ENCODE measurements at places on chromosomes 1 and 21. TPM values are rescaled to one million over a fixed set of nuclear protein-coding genes. Genes with fewer than 3 reads are reported as not detected.

RAB3B gene
- 0.06 TPM for total RNA-seq

KCNE1 gene
- total RNA-seq, result 0.98 TPM

NPR1 gene
- total RNA-seq, result 59.0 TPM

RGS7 gene
- not detected for total RNA-seq

S100A2 gene
- not detected for total RNA-seq

CD53 gene
- total RNA-seq, result 10.6 TPM

TPTE gene
- total RNA-seq, result not detected

PPM1J gene
- 4.2 TPM for total RNA-seq

DNA sequence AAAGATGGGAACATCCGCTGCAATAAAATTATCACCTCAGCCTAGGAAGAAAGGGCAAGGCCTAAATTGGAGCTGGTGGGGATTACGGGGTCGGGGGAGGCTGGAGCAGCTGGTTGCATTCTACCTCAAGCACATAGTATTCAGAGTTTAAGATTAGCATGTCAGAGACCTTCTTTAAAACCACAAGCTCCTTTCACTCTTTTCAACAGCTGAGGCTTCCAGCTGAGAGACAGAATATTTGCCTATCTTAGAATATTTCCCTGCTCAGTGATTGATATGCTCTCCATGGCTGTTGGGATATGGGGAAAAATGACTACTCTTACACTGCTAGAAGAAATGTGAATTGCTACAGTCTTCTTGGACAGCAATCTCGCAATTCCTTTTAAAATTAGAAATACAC is 248.6 kb downstream of the TBX15 start:
- DNase-seq, result no peak

DNA sequence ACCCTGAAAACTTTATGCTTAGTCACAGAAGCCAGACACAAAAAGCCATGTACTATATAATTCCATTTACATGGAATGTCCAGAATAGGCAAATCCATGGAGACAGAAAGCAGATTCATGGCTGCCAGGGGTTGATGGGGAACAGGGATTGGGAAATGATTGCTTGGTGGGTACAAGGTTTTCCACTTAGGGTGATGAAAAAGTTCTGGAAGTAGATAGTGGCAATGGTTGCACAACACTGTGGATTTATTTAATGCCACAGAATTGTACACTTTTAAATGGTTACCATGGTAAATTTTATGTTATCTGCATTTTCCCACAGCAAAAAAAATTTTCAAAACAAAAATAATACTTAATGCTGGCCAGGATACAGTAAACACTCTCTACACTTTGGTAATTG is 40.6 kb downstream of the ENAH start:
- DNase-seq, result no peak

DNA sequence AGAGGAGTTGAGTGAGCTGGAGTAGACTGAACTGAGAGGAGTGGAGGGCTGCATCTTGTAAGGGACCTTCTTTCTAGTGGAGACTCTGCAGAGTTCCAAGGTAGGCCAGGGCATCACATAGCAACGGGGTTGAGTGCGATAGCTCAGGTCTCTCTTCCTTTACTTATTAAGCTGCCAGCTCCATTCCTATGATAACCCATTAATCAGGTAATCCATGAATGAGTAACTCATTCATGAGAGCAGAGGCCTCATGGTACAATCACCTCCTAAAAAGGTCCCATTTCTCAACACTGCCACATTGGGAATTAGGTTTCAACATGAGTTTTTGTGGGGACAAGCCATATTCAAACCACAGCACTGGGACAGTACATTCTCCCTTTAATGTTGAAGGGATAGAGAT is 21.3 kb downstream of the VN1R5 start:
- no peak for DNase-seq

DNA sequence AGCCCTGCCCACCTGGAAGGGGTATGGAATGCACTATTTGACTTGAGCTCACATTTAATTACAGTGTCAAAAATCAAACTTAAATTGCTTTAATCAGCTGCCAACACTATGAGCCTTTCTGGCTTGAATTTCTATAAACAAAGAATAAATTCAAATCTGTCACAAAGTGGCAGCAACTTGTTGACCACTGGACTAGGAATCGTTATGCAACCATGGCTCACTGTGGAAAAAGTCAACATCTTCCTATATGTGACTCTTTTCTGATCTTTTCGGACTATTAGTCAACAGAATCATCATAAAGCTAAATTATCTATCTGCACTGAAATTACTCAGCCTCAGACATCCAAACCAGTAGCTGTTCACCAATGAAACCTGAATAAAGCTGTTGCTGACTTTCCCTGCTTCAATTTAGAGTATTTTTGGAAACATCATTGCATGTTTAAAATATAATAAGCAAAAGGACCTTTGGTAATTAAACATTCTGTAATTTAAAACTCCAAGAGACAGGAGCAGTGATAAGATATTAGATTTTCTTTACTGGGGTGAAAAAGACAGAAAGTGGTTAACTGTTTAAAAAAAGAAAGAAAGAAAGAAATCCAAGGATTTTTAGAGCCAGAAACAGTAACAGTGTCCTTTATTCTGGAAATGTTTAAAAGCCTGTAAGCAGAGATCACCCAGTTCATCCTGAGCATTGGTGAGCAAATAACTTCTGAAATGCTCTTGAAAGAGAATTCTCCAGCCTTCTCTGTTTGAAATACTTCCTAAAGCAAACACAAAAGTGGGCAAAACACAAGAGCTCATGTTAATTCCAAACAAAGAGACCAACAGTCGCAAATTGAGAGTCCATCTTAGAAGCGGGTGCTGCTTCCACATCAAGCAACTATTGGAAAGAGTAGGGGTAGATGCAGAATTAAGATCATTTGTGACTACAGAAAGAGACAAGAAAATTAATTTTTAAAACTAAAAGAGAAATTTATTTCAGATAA is 26.2 kb upstream of the ERG start:
- no peak for DNase-seq

DNA sequence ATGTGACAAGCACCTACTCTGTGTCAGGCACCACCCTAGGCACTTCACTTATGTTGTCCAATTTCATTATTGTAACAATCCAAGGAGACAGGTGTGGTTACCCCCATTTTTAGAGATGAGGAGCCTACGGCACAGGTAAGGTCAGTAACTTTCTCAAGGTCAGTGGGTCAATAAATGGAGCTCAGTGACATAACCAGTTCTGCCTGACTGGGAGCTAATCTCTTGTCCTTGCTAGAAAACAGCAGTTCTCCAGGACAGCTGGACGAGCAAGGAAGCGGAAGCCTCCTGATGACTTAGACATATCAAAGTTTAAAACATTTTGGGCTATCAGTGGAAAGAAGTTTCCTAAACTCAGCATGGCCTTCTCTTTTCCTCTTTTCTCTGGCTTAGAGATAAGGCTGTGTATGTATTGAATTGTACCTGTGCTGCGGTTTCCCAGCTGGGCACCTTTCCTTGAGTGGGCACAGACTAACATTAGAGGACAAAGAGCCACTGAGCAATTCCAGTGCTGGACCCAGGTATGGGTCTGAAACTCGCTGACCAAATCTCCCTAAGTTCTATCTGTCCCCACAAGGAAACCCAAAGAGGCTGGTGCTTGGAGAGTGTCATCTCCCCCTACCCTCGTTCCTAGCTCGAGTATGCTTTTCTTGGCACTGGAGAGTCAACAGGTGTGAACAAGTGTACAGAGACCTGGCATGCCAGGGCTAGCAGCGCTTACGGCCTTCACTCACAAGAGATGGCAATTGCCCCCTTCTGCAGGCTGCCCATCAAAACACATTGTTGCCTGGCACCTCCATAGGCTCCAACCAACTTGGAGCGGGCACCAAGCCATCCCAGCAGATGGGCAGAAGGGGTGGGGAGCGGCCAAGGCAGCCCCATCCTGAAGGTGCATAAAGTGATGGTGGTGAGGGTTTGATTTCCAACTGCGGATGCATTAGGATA is 456.1 kb upstream of the PROX1 start:
- no peak for DNase-seq

DNA sequence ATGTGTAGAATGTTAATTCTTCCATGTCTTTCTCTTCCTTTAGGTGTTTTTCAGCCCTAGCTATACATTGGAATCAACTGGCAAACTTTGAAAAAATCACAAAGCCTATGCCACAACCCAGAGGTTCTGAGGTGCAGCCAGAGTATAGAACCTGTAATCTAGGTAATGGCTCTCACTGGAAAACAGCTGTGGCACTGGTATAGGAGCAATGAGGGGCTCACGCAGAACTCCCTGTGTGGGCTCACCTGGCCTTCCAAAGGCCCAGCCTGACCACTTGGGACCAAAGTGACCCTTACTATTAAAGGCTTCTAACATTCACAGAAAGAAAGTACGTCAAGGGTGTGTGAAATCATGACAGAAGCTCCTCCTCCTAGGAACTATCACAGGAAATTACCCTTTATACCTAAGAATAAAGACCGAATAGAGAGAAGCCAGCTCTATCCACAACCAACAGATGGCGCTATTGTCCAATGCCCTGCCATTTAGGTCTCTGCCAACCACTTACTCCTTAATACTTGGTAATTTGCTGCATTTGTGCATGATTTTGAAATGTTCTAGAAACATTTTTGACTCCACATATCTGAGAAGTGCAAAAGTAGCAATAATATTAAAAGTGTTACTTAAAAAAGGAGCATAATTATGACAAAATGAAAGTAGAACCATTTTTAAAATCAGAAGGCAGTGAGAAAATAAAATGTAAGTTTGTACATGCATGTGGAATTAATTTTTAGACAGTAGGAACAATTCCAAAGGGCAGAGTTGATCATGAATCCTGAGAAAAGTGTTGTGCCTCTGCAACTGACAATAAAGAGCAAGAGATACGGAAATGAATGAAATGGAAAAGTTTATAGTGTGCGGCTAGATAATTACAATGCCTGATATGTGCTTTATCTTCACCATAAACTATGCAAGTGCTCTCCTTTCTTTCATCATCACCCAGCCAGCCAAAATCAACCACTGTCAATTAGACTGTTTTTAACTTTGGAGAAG is 93.1 kb upstream of the HAO2 start:
- DNase-seq, result peak; percentile 33

DNA sequence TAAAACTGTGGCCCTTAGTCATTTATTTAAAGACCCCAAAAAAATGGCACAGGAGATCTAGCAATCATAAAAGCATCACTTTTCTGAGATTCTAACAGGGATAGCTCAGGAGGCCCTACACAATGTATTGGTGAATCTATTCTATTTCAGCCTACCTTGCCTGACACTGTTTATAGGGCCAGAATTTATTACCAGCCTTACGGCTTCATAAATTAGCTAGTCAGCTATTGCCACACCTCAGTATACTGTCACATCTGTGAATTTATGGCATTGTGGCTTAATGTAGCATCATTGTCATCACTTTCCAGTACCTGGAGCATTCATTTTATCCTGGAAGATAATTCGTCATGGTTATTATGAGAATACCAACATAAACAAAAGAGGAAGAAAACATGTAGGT is 121.2 kb upstream of the ERG start:
- DNase-seq, result no peak

DNA sequence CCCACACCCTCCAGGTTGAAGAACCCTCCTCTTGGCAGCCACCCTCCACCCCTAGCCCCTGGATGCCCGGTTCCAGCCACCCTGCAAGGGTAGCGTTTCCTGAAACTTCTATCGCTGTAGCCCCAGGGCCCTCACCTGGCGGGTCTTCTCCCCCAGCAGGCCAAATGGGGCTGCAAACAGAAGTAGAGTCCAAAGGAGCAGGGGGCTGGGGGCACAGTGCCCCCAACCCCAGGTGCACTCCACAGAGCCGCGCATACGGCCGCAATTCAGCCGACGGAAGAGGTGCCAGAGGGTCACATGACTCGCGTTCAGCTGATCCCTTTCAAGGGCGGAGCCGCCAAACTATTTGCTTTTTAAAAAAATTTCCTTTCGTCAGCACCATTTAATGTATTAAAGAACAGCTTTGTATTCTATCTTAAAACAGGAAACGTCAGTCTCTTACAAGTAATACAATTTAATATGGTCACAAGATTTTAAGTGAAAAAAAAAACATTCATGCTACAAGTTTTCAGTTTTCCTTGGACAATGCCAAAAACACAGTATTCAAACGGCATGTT is at the start of gene GLMP:
Gene GLMP (minus strand): TSS at position 289 of the 557 bp plus-strand sequence. CDS start 34 bp downstream, at position 255.
- peak; percentile 69 for DNase-seq

DNA sequence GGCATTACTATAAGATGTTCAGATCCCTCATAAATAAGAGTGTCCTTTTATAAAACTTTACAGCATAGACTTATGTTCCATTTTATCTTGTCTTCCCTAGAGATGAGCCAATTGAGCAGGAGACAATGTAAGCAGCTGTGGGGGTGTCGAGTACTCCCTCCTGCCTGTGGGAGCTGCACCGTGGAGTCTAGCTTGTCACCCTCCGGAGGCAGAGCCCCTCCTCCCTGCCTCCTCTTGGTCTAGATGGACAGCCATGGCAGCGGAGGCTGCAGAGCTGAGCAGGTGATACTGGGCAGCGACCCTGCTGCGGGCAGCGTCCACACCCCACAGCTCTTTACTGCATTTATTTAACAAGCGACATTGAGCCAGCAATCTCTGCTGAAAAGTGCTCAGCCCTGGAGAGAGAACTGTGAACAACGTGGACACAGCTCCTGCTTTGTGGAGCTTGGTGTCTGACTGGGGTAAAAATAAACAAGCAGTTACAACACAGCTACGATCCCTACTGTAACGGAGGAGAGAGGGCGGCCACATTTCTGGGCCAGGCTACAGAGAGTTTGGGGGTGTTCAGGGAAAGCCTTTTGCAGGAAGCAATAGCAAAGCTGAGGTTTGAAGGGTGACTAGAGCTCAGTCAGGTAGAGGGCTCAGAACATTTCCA is 12.8 kb upstream of the KIF21B start:
- DNase-seq, result no peak

- DNase-seq, result no peak
These were observed at the start of gene NECTIN4 for GRCh38 chr1:161089251-161089924. Gene NECTIN4, minus strand, starts transcription at chr1:161089558. Its CDS starts 262 bp downstream, at chr1:161089296.

- no peak for DNase-seq
These were observed 26.9 kb upstream of the H6PD start for GRCh38 chr1:9207715-9208114.

DNA sequence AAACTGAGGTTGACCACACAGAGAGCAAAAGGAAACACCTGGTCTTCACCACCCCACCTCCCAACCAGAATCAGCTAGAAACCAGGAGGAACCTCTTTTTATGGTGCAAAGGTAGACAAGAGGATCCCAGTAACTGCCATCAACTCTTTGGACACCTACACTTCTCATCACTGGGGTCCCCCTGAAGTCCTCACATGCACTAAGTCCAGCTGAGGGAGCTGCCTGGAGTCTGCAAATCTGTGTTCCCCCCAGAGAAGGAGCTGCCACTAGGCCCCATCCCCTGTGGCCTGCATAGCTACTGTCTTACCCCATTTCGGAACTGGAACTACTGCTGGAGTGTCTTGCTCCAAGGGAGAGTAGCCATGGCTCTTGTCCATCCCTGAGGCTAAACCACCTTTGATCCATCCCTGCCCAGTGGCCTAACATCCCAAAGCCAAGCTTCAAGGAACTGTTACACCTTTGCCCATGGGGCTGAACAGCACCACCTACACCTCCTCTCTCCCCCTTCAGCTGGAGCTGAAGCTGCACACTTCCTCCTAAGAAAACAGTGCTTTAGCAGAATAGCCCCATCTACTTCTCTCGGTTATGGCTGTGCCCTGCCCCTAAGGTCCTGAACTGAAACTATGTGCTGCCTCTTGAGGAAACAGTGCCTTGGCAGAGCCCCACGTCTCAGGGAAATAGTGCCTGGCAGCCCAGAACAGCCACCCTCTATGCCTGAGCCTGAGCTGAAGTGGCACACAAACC is 85.4 kb upstream of the CD53 start:
- no peak for DNase-seq

GRCh38 chr1:2380816-2381591 is 10.3 kb downstream of the MORN1 start:
- peak; percentile 77 for DNase-seq

Measured in uterus (tissue), 4 donors.